ENCODE measurements at places on chromosomes 4 and X.

GRCh38 chrX:6644411-6644810 is 109.5 kb upstream of the VCX3A start:
- DNase-seq: no peak

DNA sequence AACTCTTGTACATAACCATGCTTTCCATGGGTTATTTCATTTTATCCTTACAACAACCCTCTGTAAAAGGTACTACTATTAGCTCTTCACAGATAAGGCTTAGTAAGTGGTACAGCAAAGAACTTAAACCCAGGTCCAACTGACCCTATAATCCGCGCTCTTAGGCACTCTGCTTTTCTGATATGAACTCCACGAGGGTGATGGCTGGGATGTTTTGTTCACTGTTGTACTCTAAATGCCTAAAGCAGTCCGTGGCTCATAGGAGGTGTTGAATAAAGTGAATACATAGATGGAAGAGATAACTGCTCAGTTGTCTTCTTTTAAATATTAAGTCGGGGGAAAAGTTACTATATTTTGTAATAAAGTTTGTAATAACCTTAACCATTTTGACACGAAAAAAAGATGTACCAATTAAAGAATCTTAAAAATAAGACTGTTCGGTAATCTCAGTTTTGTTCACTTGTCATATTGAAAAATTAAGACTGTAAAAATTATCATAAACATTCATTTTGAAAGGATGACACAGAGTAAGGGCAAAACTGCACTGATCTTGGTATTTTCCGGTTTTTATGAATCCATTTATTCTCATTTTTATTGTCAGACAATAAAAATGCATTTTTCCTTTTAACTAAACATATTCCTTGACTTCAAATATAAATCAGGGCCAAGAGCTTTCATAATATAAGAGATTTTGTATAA is 166.5 kb downstream of the FBXW7 start:
- DNase-seq: no peak

GRCh38 chrX:47229427-47229826 is 3.4 kb upstream of the USP11 start:
- DNase-seq: no peak

DNA sequence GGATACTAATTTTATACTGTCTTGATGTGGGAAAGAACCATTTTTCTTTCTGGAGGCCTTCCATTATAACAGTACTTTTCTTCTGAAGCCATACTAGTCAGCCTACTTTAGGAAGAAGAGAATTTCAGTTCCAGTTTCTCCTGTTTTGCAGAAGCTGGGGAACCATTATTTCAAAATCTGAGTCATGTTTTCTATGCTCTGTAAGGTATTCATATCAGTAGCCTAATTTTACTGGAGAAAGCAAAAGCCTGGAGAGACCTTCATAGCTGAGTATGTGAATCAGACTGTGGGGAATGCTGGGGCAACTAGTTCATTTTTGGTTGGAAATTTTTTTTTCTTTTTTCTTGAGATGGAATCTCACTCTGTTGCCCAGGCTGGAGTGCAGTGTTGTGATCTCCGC is 22.4 kb downstream of the AFF1 start:
- no peak for DNase-seq

GRCh38 chr4:39124885-39125599 is 57.3 kb upstream of the WDR19 start:
- no peak for DNase-seq

- no peak for DNase-seq
Observed at GRCh38 chrX:134821901-134822300, 163.6 kb upstream of the PLAC1 start.

DNA sequence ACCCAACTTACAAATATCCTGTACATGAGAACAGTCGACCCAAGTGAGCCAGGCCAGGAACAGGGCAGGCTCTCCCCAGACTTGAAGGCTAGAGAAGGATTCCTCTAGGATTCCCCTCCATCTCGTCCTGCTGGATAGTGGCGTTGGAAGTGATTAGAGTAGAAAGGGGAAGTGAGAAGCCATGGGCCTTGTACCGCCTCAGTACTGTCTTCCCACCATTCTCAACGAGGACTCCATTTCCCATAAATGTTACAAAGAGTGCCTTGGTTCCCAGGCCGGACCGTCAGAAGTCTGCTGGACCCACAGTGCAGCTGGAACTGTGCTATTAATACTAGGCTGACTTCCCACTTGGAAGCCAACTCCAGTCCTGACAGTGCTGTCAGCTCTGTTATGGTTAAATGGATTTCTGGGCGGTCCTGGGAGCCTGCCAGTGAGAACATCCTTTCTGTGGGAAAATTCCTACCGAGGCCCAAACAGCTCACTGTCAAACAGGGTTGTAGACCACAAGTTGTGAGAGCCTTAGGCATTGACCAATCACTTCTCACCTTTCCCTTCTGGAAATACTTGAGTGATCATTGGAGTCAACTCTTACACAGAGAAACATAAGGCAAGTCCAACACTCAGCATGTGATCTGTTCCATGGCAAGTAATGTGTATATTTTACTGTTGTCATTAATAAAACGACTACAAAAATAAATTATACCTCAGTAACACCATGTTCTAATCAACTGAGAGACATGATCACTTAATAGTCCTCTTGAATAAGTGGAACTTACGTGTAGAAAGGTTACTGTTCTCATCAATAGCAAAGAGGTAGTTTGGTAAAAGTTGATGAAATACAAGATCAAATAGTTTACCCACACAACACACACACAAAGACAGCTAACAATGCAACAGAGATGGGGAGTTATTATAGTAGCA is 58.4 kb downstream of the AMELX start:
- DNase-seq: peak; percentile 3

- no peak for DNase-seq
Observed at GRCh38 chr4:67343199-67343598, 202.1 kb downstream of the CENPC start.

GRCh38 chr4:85866508-85866907 is 391.6 kb downstream of the ARHGAP24 start:
- no peak for DNase-seq

GRCh38 chr4:156798438-156798837 is 173.2 kb downstream of the PDGFC start:
- no peak for DNase-seq

GRCh38 chr4:5656415-5656814 is 51.9 kb downstream of the EVC2 start:
- DNase-seq: no peak

GRCh38 chr4:138311771-138312535 is 69.8 kb upstream of the SLC7A11 start:
- DNase-seq: no peak

GRCh38 chr4:76733068-76733771 is 164.7 kb downstream of the SOWAHB start:
- DNase-seq: no peak

GRCh38 chrX:41603596-41603995 is 85.2 kb upstream of the GPR34 start:
- DNase-seq: no peak

DNA sequence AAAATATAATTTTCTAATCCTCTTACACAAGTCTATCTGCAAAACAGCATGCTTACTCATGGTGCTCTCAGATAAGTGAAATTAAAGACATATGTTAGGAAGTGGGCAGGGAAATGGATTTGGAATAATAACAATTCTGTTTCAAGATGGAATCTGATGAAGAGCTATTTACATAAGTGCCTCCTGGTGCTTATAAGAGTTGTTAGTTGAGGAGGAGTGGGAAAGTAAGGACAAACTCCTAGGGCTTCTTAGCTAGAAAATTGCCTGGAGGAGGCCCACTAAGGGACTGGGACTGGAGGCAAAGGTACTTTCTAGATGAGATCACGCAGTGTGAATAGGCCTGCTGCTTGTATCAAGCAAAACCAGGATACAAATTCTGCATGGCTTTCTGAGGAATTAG is 939.8 kb downstream of the GLUD2 start:
- DNase-seq: no peak

GRCh38 chr4:100519205-100519604 is 1.4 kb upstream of the EMCN start:
- DNase-seq: no peak

- no peak for DNase-seq
Observed at GRCh38 chrX:16101581-16101980, 21.8 kb upstream of the GRPR start.

GRCh38 chr4:828641-829271 is 2.8 kb upstream of the CPLX1 start:
- no peak for DNase-seq

GRCh38 chr4:138399081-138399480 is 156.9 kb upstream of the SLC7A11 start:
- DNase-seq: no peak

DNA sequence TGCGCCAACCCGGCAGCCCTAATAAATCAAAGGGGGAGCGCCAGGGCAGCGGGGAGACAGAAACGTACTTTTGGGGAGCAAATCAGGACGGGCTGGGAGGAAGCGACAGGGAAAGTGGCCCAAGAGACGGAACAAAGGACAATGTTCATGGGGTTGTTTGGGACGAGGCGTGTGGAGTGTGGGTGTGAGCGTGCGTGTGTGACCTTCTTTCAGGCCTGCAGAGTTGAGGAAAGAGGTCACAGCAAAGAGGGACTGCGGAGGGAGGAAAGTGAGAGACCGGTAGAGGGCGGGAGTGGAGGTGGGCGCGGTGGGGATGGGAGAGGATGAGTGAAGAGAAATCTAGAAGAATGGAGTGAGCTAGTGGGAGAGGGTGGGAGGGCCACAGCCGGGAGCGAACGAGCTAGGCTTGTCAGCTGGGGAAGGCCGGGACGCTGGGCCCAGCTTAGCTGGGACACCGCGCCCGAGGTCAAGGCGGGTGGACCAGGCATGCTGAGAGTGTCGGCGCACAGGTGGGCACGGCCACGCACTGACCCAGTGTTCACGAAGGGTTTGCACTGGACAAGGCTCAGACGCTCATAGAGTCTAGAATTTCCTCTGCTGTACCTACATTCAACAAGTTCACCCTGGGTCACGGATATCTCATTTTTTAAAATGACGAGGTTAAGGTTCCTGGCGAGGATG is 14.7 kb upstream of the PITX2 start:
- peak; percentile 61 for DNase-seq

DNA sequence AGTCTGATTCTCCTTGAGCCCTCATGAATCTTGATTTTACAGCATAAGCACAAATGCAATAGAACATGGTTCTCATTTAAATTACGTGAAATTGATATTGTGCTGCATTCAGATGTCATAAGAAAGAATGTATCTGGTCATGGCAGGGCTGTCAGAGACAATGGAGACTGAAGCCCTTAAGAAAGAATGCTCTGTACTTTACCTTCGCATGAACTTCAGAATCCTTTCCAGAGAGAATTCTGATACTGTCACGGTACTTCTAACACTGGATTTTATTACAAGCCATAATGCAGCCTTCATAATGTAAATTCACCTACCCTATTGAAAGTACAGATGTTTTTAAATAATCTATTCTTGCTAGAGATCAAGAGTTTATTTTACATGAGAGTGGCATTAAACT is 677.9 kb upstream of the ADGRL3 start:
- no peak for DNase-seq

DNA sequence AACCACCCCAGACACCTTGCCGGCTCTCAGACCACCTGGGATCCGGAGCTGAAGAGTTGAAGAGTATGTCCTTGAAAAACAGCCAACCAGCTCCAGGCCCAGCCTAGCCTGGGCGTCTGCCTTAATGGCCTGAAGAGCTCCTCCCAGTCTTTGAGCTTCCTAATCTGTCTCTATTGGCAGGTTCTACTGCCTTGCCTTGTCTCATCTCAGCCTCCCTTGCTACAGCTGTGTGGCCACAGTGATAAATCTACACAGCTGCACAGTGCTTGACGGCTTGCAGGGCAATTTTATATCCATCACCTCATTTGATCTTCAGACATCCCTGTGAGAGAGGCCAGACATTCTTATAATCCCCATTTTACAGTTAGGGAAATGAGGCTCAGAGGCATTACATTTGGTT is 19.9 kb downstream of the AWAT2 start:
- no peak for DNase-seq

DNA sequence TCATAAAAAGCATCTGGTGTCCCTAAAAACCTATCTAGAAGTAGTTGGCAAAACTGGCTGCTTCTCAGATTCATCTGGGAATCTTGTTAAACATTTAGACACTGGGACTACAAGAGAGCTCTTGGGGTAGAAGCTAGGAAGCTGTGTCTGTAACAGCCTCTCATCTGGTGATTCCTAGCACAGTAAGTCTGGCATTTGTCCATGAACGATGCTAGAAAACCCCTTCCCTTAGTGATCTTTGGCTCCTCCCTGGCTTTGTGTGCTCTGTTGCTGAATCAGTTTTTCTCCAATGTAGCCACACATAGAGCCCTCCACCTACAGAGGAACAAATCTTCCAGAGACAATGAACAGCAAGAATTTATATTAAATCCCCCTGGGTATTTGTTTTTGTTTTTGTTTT is 951.7 kb upstream of the LCORL start:
- DNase-seq: no peak

GRCh38 chr4:107853444-107854355 is 29.0 kb downstream of the SGMS2 start:
- DNase-seq: no peak

GRCh38 chrX:68432648-68433047 is 647 bp downstream of the OPHN1 start:
- DNase-seq: peak; percentile 9

DNA sequence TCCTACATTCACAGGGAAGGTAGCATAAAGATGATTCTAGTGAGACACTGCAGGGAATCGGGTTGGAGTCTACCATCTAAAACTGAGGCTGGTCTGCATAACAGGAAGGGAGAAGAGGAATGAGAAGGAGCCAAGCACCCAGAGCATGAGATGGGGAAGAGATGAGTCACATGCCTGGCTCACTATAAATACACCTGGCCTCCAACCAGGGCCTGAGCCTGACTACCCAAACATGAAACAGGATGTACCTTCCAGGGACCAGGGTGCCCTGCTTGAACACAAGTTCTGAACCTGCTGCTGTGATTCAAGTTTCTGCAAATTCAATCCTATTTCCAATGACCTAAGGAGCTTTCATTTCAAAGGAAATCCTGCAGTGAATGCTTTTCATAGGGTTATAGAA is 24.9 kb downstream of the CD99L2 start:
- DNase-seq: no peak

DNA sequence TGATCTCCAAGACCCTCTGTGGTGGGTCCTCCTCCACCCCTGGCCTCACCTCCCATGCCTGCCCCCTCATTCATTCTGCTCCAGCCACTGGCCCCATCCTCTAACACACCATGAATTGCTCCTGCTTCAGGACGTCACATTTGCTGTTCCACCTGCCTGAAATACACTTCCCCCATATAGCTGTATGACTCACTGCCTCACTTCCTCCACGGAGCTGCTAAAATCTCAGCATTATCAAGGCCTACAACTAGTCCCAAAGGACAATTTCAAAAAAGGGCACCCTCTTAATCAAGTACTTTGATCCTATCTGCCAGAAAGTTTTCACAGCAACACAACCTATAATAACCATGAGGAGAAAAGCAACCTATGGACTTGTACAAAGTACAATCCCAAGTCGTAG is 43.6 kb upstream of the PHOX2B start:
- no peak for DNase-seq

- no peak for DNase-seq
Observed at GRCh38 chr4:85901500-85901899, 426.6 kb downstream of the ARHGAP24 start.

DNA sequence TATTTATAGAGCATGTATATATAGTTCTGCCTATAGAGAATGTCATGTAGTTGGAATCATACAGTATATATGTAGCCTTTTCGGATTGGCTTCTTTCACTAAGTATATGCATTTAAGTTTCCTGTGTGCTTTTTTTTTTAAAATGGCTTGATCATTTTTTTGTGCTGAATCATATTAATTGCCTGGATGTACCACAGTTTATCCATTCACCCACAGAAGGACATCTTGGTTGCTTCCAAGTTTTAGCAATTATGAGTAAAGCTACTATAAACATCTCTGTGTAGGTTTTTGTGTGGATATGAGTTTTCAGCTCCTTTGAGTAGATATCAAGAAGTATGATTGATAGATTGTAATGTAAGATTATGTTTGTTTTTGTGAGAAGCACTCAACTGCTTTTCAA is 23.8 kb downstream of the PTTG2 start:
- DNase-seq: no peak

All from kidney (tissue), 22 donors.